ENCODE measurements at places on chromosomes 1 and 21. TPM values are rescaled to one million over a fixed set of nuclear protein-coding genes. Genes with fewer than 3 reads are reported as not detected.
A peak's percentile ranks its signal among the peaks of the same experiment; 100 is the strongest.

- DNase-seq: no peak
Measured at GRCh38 chr1:44775930-44776729, 790 bp downstream of the RPS8 start.

The IL20 gene
- not detected for polyA plus RNA-seq

- peak; percentile 19 for DNase-seq
Measured at GRCh38 chr1:234154320-234155251, 218.7 kb upstream of the COA6 start.

GRCh38 chr21:15560383-15561056 lies 169.3 kb upstream of the USP25 start:
- no peak for DNase-seq

- DNase-seq: no peak
Measured at GRCh38 chr1:11461531-11462137, 17.3 kb upstream of the DISP3 start.

DNA sequence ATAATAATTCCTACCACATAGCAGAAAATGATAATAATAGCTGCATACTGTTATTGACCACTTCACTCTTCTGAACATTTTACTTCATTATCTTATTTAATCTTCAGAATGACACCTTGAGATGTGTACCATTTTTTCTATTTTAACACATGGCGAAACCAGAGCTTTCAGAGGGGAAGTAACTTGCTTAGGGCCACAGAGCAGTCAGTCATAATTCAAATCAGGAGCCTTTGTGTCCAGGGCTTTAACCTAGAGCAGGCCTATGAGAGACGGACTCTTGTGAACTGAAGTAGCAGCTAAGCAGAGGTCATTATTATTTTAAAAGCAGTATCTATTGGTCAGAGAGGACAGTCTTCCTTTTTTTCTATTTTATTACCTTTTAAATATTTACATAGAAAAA lies 114.0 kb downstream of the ROR1 start:
- DNase-seq: no peak

DNA sequence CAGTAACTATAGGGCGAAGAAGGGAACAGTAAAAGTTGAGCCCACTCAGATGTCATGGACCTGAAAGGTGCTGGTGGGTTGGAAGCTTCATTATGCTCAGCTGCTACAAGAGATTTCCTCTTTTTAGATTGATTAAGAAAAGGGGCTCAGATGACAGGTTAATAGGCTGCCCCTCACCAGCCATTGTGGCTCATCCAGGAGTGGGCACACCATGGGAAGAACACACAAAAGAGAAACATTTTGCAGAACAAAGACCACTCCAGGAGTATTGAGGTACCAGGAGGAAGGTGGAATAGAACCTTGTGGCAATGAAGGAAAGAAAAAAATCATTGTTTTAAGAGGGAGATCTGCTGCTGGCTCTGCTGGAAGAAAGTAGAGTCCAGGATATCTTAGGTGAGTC lies 205.5 kb downstream of the RYR2 start:
- DNase-seq: no peak

Data from hindlimb muscle (tissue), 1 donor.